ENCODE measurements at places on chromosomes 5 and 9.
A peak's percentile ranks its signal among the peaks of the same experiment; 100 is the strongest.

DNA sequence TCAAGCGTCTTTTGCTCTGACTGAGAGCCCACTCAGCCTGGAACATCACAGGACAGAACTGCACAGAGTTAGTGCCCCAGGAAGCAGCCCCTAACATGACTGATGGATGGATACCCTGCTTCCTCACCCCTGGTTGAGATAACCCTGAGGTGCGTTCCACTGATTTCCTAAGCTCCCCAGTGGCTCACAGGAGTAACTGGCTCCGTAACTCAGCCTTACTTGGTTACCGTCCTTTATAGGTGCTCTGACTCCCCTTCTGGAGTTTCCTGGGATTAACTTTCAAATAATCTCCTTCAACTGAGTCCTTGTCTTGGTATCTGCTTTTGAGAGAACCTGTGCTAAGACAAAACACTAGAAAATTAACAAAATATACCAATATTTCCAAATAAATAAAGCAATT is 449.5 kb downstream of the AGTPBP1 start:
- no peak for DNase-seq

GRCh38 chr5:80754900-80755299 is 100.1 kb upstream of the DHFR start:
- no peak for DNase-seq

- DNase-seq: no peak
These were observed 3.6 kb downstream of the ITK start for GRCh38 chr5:157184117-157184670.

- no peak for DNase-seq
These were observed 249.9 kb downstream of the MARCHF11 start for GRCh38 chr5:15929611-15930263.

DNA sequence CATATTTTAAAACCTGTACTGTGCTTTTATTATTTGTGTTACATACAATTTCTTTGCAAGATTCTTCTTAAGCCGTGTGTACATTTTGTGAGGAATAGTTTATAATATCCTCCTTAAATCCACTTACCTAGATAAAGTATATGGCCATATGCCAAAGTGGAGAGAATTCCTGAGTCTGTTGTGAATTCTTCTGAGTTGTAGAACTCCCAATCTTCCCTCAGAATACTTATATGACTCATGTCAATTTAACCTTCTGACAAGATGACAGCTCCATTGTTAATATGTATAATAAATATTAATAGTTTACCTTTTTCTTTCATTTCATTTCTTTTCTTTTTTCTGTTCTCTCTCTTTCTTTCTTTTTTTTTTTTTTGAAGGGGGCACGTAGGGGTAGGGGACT is 6.0 kb upstream of the RICTOR start:
- DNase-seq: no peak

- DNase-seq: no peak
These were observed 9.7 kb upstream of the LVRN start for GRCh38 chr5:115952588-115952987.

- no peak for DNase-seq
These were observed 10.8 kb upstream of the DBN1 start for GRCh38 chr5:177483994-177484901.

GRCh38 chr5:123549256-123549904 is 37.4 kb downstream of the CSNK1G3 start:
- DNase-seq: peak; percentile 85

DNA sequence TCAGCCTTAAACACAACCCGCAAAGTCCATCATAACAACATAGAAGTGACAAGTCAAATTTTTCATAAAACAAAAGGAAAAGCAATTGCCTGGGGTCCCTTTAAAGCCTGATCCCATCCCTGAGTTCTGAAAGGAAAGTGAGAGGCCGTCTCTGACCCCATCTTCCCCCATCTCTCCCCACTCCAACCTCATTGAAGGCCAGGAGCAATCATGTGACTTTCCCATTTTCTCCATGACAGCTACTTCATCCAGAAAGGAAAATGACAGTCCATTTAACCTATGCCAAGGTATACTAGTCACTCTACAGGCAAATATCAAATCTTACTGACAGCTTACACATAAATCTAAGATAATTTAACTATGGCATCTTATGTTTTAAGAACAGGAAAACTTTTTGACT is 15.5 kb downstream of the ACTL7A start:
- DNase-seq: no peak

Measured in CD4-positive, alpha-beta T cell treated with Interleukin-10 for 1 hour (primary cell).